Posterior cingulate gyrus (tissue), 11 donors: ENCODE measurements at places on chromosomes 6 and 20.
A peak's percentile ranks its signal among the peaks of the same experiment; 100 is the strongest.

DNA sequence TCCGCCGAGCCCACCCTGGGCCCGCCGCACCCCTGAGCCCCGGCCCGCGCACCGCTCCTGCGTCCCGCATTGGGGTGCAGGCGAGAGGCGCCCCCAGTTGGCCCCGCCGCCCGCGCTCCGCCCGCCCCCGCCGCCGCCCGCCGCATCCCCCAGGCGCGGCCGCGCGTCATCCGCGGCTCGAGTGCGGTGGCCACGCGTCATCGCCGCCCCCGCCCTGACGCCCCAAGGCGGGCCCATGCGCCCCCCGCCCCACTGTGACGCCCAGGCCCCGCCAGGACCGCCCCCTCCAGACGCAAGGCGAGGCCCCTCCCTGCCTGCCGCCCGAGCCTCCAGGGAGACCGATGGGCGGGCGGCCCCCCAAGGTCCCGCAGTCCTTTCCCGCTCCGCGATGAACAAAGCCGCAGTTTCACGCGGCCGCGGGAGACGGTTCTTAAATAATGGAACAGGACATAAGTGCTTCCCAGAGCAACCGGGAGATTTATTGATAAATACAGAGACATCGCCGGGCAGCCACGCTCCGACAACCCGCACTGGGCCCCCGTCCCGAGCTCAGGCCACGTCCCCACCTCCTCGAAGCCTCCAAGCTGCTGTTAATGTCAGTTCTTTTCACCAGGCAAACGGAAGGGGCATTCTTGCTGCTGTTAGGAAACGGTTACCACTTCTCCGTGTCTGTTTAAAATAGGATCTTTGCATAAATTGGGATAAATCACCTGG, at the start of gene ANKRD60:
TSS of gene ANKRD60 (minus strand) at position 170 of the 714 bp plus-strand sequence. CDS start at position 170, 0 bp downstream.
- no peak for DNase-seq

DNA sequence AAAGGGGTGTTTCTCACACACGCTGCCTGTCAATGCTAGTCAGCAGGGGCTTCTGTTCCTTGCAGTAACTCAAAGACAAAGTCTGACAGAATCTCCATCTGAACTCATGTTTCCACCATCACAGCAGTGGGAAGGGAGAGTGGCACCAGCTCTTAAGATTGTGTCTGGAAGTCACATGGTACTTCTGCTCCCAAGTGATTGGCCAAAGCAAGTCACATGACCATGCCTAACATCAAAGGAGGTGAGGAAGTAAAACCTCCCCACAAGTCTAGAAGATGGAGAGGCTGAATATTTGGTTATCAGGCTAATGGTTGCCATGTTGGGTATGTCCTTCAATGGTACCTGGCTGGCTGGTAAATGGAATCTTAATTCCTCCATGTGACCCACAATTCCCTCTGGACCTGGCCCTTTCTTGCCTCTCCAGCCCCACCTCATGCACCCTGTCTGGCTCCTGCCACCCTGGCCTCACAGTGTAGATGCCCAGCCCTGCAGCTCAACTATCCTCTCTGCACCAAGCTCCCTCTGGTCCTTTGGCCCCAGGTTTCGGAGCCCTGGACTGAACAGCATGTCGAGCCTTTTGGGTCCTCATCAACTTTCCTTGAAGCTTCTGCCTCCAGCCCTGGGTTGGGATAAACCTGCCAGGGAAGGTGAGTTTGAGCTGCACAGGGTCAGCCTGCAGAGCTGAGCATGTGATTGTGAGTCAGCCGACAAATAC, 51.0 kb upstream of the PMEPA1 start:
- no peak for DNase-seq

- DNase-seq, result no peak
Observed at GRCh38 chr6:113871975-113872374, 14.8 kb downstream of the MARCKS start.

- no peak for DNase-seq
Observed at GRCh38 chr6:45619211-45619760, 241.6 kb upstream of the SUPT3H start.

- DNase-seq, result no peak
Observed at GRCh38 chr6:10205892-10206291, 209.0 kb downstream of the TFAP2A start.

DNA sequence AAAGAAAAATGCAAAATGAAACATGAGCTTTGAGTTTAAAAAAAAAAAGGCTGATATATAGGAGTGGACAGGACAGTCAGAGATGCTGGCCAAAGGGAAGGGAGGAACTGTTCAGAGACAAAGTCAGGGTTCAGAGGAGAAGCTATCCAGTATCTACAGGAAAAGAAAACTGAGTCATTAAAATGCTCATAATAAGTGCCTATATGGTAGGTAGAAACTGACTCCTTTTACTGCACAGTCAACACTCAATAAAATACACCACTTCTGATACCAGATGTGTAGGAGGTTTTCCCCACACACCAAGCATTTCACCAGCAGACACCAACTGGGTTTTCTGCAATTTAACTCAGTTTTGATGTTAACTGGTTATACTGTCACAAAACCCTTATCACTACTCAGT, 32.9 kb downstream of the FRK start:
- DNase-seq, result no peak

GRCh38 chr20:5113615-5113986, 6.2 kb downstream of the PCNA start:
- DNase-seq, result no peak

GRCh38 chr6:96542702-96543101, 20.2 kb upstream of the FHL5 start:
- DNase-seq, result no peak

DNA sequence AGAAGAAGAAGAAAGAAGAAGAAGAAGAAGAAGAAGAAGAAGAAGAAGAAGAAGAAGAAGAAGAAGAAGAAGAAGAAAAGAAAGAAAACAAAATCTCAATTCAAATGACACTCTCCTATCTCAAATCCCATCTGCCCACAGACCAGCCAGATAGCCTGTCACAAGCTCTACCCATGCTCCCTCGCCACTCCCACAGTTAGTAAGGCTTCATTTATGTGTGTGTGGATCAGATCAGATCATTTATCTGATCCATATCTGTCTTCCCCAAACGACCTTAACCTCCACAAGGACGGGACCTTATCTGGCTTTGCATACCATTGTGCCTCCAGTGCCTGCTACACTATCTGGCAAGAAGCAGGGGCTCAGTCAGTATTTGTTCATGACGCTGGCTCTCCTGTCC, 81.9 kb upstream of the RREB1 start:
- DNase-seq, result no peak

DNA sequence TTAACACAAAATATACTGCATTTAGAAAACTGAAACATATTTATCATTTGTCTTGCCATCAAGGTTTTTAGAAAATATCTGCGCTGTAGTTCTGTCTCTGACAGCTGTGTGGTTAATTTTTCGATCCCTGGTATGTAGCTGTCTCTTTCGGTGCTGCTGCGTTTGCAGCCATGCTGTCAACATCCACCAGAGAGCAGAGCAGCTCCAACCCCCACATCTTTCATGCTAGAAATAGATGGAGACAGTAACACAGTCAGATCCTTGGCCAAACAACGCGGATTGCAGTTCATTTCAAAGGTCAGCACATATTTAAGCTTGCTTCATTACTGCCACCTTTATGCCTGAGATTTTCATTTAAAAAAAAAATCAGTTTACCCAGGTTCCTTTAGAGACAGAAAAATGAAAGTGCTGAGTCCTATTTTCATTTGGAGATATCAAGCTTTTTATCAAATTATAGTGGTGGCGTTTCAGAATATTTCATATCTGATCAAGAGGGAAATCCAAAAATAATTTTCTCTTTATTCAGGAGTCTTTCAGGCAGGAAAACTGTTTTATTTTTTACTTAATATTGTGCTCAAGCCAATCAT, 157.7 kb upstream of the MMS22L start:
- peak; percentile 71 for DNase-seq

- DNase-seq, result no peak
Observed at GRCh38 chr20:13857961-13858360, 73.1 kb downstream of the NDUFAF5 start.

DNA sequence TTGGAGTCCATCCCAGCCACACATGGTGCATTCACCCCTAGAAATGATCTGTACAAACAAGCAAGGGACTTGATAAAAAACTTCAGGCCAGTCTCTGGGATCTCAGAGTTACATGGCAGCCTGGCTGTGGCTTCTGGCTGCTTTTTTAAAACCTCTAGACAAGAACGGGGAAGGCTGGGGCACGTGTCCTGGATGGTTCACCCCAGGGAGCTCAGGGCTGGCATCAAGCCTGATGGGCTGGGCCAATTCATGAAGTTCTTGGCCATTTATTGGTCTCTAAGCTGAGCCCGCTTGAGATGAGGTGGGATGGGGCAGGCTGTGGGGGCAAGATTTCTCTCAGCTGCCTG, 10.4 kb upstream of the ZFAND3 start:
- DNase-seq, result no peak

DNA sequence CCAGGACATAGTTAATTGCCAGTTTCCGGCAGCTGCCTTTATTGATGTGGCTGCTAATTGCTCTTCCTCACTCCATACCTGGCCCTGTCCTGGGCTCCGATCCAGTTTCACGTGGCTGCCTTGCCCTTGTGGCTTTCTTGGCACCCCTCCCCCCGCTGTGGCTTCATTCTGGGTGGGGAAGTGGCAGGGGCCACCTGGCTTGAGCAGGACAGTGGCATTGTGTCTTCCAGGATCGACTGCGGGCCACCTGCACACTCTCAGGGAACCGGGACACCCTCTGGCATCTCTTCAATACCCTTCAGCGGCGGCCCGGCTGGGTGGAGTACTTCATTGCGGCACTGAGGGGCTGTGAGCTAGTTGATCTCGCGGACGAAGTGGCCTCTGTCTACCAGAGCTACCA, 10.8 kb downstream of the MAVS start:
- DNase-seq, result peak; percentile 52

DNA sequence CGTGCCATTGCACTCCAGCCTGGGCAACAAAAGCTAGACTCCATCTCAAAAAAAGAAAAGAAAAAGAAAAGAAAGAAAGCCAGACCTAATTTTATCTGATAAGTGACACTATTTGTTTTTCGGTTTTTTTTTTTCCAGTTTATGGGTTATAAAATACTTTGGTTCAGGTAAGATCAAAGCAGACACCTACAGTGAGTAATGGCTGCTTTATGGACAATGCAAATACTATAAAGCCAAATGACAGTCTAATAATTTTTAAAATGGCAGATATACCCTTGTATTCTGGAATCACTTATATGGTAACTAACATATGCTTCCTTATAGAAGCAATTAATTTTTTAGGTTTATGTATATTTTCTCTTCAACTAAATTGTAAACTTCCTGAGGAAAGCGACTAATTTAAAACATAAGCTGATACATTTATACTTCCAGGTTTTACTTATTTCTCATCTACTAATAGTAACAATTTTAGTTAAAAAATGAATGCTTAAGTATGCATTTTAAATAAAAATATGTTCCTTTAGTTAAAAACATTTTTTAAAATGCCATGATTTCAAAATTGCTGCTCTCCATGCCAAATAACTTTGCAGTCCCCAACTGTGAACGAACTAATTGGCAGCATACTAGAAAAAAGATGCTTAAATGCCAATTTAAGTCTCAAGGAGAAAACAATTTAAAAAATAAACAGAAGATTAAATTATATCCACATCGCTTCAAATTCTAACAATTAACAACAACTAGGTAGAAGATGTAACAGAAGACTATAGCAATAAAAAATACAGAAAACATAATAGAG, 38.5 kb downstream of the KIAA0319 start:
- no peak for DNase-seq

GRCh38 chr6:40166963-40167362, 232.7 kb upstream of the MOCS1 start:
- DNase-seq, result no peak

- no peak for DNase-seq
Observed at GRCh38 chr6:115675443-115675842, 385.2 kb downstream of the FRK start.

DNA sequence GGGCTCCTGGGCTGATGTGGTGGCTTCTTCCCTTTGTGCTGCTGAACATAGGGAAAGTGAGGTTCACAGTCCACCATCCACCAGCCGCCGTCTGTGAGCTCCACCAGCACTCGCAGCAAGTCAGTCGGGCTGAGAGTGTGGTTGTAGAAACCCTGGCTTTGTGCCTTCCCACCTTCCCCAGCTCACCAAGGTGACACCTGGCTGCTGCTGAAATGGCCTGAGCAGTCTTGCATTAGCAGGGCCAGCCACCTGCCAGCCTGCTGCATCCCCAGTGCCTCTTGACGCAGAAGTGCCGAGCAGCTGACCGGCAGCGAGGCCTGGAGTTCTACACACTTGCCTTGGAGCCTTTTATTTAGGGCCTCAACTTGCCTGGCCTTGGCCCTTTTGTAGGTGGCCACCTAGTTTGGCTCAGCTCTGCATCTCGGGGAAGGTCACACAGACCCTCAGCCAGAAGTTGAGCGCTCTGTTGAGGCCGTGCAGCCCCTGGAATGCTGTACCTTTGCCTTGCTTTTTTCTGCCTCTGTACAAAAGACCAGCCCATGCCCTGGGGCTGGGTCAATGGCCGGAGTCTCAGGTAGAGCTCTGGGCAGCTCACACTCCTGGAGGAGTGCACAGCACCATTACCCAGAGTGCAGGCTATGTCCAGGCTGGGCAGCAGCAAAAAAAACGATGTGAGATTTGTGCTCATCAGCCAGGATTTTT, 76.5 kb downstream of the PTPN1 start:
- no peak for DNase-seq

DNA sequence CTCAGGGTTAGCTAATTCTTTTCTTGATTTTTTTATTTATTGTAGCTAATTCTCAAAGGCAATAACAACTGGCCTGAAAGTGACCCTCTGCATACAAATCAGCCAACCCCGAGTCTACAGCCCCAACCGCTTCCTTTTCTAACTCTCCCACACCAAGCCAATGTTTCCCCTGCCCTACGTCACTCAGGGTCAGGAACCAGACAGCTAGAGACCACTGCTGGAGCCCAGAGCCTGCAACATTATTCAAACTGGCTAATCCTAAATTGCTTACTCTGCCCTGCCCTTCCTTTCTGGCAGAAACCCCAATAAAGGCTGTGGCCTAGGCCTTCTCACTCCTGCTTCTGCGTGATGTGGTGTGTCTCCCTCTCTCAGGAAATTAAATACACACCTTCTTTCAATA, 320.7 kb downstream of the CBLN4 start:
- DNase-seq, result no peak

- DNase-seq, result no peak
Observed at GRCh38 chr6:18053555-18054445, 66.4 kb upstream of the KIF13A start.

DNA sequence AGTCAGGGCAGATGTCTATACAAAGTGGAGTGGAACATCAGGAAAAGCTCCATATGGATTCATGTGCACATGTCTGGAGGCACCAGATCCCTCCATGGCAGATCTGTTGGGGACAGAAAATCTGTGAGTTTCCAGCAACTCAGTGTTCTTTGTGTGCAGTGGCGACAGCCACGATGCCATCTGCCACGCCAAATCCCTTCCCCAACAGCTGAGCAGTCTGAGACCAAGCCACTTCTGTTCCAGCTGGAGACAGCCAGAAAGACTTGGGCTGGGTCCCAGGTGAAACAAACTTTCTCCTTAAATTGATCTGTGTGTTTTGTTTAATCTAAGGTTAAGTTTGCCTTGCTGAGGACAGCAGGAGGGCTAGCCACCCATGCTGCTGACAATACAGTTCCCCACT, 22.9 kb downstream of the FKBP1A start:
- peak; percentile 52 for DNase-seq

DNA sequence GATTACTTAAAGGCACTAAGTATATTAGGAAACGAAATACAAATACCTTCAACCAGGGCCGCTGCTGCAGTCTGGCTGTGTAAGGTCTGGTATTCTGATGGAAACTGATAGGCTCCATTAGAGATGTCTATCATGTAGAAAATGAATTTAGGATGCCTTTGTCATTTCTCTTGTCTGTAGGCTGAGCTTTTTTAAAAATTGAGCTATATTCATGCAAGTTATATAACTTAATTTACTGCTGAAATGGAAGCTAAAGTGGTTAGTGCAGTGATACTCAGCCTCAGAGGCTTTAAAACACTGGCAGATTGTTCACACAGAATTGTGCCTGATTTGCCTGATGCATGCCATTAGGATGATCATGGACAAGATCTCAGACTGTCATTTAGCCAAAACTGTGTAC, 286.2 kb upstream of the QKI start:
- no peak for DNase-seq
